NCI-H187 treated with DMSO at 0.1 percent for 48 hours (cell line): ENCODE measurements at places on chromosomes 12 and 14.

DNA sequence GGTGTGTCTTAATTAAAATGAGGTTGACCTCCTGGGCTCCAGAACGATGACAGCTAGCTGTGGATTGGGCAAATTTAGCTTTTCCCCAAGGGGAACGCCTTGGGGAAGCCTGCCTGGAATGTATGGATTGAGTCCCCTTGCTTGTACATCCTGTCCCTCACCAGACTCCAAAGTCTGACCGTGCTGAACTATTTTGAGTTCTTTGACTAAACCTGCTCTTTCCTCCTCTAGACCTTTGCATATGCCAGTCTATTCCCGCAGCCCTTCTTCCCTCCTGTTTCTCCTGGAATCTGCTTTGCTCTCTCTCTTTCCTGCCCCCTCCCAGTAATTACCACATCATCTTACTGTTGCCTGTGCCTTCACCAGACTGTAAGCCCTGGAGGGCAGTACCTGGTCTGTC lies 11.5 kb upstream of the KDM2B start:
- DNase-seq: no peak

- no peak for DNase-seq
Observed at GRCh38 chr12:123132951-123133619, 17.8 kb downstream of the PITPNM2 start.

- DNase-seq: no peak
Observed at GRCh38 chr14:100004392-100004791, 60.8 kb upstream of the EVL start.

GRCh38 chr12:102484017-102484416 lies 3.7 kb upstream of the IGF1 start:
- DNase-seq: no peak

DNA sequence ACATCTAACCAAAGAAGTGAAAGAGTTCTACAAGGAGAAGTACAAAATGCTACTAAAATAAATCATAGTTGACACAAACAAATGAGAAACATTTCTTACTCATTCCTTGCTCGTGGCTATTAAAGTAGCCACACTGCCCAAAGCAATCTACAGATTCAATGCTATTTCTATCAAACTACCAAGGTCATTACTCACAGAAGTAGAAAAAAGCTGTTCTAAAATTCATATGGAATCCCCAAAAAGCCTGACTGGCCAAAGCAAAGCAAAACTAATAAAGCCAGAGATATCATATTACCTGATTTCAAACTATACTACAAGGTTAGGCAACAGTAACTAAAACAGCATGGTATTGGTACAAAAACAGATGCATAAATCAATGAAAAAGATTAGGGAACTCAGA lies 305.6 kb downstream of the RPAP3 start:
- no peak for DNase-seq

DNA sequence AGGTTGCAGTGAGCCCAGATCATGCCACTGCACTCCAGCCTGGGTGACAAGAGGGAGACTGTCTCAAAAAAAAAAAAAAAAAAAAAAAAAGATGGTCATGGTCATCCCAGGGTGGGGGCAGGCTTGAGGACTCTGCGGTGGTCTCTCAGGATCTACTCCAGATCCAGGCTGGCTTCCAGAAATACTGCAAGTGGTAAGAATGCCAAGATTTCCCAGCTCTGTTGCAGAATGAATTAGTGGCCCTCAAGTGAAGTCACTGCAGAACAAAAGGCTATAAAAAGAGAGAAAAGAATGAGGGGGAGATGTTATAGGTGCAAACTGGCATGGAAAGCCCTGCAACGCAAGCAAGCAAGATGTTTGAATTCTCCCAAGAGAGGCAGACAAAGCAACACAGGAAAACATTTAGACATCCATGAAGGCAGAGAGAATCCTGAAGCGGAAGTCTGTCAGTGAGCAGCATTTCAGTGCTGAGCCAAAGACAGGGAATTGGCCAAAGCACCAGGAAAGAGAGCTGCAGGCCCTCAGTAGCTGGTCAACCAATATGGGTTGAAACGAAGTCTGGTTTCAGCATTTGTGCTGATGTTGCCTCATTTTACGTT lies 31.9 kb upstream of the ETFBKMT start:
- no peak for DNase-seq

- DNase-seq: no peak
Observed at GRCh38 chr12:88662961-88663360, 82.7 kb upstream of the KITLG start.

DNA sequence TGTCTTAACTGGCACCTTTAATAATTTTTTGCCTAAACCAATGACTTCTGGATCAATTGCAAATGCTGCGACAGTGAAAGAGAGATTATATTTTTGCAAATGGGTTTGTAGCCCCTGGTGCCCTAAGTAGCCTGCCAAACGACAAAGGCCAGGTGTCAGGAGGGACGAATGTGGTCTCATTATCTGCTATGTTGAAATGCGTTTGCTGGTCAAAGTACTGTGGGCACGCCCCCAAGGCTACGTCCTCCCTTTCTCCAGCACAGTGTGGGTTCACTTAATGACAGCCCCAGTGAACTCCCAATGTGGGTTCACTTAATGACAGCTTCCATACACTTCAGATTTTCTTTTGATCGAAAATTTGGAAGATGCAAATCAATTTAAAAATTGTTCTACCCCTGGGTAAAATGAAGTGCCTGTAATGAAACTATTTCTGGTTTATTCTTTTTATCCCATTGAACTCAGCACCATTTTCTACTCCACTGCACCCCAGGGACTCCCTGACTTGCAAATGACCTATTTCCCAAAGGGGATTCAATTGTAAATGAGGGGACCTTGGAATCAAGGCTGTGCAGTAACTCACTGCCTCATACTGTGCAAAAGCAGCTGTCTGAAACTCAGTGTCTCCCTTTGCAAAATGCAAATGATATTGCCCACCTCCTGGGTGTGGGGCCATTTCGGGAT lies 1.4 kb downstream of the SERPINA11 start:
- DNase-seq: no peak

GRCh38 chr14:72104011-72104613 lies 171.9 kb downstream of the RGS6 start:
- no peak for DNase-seq

GRCh38 chr12:99224237-99224636 lies 423.3 kb upstream of the GARIN6 start:
- no peak for DNase-seq

- DNase-seq: no peak
Observed at GRCh38 chr14:31283578-31284252, 76.1 kb upstream of the HECTD1 start.

DNA sequence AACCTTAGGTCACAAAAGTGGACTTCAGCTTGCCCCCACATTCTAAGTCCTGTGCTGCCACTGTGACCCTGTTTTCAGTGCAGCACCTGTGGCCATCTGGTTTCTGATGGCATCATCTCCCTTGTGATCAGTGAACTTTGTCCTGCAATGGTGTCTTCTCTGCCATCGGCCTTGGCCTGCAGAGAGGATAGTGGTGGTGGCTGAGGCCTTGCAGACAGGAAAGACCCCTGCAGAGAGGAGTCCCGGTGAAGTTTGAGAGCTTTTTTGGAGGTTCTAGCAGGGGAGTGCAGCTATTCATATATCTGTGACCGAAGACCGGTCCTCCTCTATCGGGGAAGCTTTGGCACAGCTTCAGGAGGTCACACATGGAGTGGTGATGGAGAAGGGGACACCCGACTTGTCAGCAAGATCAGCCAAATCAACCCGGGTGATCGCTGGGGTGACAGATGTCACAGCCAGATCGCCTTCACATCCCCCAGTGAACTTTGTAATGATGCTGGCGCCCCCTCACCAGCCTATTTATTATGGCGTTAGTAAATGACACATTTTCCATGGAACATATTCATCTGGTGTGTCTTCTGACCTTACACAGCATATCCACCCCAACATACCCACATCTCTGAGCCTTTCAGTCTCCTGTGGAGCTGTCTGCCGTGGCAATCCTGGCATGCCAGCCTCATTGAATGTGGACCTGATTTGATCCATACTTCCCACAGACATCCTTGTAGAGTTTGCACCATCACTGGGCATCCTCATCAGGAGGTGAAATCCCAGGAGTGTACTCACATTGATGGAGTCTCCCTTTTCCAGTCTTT lies 136.1 kb downstream of the PAPOLA start:
- no peak for DNase-seq

DNA sequence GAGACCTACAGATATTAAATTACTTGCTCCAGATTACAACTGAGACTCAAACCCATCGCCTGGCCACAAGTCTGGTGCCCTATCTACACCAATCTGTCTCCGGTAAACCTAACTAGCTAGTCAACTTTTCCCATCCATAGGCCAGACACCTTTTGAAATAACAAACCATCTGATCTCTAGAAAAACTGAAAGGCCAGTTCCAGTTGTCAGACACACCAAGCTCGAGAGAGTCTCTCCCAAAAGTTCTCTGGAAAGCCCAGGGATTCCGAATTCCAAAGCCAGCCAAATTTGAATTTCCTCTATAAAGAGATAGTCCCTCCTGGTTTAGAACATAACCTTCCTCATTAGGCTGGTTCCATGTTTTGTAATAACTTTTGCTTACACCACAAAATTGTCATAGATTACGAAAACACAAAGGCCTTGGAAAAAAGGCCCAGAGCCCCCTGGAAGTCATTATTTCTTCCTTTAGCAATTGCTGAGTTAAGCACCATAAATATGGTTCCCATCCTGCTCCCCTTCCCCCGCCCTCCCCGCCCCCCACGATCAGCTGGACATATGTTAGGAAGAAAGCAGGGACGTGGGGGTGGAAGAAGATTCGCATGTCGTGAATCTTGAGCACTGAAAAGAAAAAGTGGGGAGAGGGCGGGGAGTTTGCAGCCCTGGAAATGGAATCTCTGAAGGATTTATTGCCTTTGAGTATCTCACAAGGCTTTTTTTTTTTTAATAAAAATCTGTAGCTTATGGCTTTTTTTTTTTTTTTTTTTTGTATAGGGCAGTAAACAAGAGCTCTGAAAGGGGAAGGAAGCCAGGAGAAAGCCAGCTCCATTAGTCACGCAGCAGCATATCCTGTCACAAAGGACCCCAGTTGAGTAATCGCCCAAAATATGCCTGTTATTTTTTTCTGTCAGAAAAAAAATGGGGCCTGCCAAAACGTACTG lies 110.4 kb downstream of the ZFP36L1 start:
- no peak for DNase-seq

- no peak for DNase-seq
Observed at GRCh38 chr12:23687947-23688346, 261.5 kb downstream of the SOX5 start.

GRCh38 chr14:79369359-79370332 lies 841.7 kb downstream of the DIO2 start:
- no peak for DNase-seq

DNA sequence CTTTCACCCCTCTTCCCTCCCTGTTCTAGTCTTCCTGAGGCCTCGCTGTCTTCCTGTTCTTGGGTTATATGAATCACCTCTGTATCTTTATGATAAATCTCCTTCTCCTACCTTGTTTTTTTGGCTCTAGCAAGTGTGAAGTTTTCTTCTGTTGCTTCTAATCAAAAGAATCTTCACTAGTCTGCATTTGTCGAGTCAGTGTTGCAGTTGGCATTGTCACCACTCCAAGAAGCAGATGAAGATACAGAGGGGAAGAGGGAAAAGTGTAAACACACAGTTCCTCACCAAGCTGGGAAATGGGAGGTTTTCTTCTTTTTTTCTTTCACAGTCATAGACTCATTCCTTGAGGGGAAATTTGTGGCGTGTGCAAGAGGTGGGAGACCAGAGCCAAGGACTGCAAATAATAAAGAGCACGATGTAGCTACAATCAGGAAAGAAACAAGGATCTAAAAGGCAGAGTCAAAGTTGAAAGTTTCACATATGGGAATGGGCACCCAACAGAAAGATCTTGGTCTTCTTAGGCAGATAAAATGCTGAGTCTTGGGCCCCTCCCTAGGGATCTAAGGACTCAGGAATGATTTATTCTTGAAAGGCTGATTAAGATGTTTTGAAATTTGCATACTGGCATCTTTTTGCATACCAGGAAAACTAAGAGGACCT lies 22.2 kb upstream of the PRICKLE1 start:
- DNase-seq: no peak

DNA sequence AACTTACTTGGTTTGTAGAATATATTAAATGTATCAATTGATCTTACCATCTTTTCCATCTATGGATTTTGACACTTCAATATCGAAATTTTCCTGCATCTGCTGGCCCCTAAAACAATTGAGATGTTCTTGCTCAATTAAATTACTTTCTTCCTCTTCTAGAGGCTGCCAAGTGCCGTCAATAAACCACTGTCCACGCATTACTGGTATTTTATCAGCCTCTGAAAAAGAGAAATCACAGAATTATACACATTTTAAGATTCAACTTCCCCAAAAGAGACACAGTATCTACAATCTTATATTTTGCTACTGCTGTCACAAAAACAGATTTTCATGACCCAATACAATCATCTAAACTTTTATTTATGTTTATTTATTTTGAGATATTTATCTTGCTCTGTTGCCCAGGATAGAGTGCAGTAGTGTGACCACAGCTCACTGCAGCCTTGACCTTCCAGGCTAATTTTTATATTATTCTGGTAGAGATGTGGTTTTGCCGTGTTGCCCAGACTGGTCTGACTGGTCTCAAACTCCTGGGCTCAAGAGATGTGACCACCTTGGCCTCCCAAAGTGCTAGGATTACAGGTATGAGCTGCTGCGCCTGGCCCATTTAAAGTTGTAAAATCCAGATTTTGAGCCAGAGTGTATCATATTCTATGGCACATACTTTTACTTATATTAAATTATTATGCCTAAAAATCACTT lies 49.3 kb downstream of the DDHD1 start:
- DNase-seq: no peak

- DNase-seq: no peak
Observed at GRCh38 chr14:52095794-52096193, 26.9 kb upstream of the NID2 start.

DNA sequence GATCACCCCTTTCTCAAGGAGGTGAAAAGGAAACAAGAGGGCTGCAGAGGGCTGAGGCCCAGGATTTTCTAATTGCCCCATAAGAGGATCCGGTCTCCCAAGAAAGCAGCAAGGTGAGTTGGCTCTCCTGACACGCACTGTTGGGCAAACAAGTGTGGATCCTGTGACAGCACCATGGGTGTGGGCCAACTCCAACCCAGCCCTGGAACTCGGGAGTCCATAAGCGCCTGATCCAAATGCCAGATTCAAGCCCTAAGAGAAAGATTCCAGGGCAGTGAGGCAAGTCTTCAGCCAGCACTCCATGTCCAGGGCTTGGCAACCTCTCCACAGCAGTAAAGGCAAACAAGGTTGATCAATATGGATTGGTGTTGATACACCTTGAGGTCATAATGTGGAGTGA lies 33.1 kb downstream of the KCNA5 start:
- DNase-seq: peak; percentile 42

- DNase-seq: no peak
Observed at GRCh38 chr14:71247106-71247505, 339.8 kb downstream of the PCNX1 start.

- no peak for DNase-seq
Observed at GRCh38 chr12:111506260-111506659, 92.9 kb downstream of the ATXN2 start.
